ENCODE measurements at places on chromosomes 2 and 18.

GRCh38 chr2:118535171-118535817 is 312.2 kb downstream of the EN1 start:
- no peak for ATAC-seq

GRCh38 chr2:205988274-205988673 is 97.7 kb downstream of the INO80D start:
- no peak for ATAC-seq

GRCh38 chr18:59056706-59057492 is 82.8 kb upstream of the SEC11C start:
- peak; percentile 77 for ATAC-seq

DNA sequence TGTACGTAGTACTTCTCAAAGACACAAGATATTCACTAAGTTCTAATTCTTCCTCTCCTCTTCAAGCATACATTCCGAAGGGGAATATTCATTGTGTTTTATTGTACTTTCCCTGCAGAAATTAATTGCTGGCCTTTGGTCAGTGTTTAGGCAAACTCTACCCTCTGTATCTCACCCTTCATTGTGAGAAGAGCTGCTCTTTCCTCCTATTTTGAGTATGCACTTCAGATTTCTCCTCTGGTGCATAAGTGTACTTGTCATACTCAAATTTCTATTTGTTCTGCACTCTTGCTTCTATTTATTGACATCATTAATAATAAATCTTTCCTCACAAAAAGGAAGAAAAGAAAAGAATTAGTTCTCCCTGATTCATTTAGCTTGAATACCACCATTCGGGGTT is 485.4 kb upstream of the SLC8A1 start:
- no peak for ATAC-seq

DNA sequence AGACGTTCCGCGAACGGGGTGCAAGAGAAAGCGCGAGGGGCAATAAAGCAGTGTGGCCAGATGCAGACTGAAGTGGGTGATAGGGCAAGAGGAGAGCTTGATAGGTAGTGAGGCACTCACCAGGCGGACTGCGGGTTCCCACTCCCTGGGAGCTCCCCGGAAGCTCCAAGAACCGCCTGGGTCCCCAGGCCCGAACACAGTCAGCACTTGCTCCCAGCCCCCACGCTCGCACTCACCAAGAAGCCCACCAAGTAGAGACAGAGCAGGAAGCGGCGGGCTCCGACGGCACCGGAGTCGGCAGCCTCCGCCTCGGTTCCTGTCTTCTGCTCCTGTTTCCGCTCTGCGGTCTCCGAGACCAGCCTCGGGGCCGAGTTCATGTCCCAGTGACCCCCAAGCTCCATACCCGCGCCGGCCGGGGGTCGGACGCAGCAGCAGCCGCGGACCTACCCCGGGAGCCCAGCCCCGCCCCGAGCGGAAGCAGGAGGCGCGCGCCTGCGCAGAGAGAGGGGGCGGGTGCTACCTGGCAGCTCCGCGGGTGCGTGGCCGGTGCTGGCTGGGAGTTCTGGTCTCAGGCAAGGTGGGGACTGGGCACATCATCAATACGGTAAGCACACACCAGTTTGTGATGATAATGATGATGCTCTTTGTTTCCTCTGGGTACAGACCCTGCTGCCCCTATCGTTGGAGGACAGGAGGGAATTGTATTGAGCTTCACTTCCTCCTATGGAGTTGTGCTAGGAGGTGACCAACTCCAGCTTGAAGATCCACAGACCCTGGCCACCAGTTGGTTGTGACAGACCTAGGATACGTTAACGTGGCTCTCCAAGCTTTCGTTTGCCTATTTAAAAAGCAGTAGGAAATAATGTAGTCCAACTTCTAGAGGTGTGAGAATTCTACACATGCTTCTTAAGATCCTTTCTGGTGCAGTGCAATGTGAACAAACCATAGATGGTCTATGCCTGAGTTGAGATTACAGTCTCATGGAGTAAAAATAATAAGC is 25.1 kb upstream of the TMEM182 start:
- peak; percentile 96 for ATAC-seq

Data from motor neuron (in vitro differentiated cells).